NCI-H460 (cell line): ENCODE measurements at places on chromosomes 2 and 18.

DNA sequence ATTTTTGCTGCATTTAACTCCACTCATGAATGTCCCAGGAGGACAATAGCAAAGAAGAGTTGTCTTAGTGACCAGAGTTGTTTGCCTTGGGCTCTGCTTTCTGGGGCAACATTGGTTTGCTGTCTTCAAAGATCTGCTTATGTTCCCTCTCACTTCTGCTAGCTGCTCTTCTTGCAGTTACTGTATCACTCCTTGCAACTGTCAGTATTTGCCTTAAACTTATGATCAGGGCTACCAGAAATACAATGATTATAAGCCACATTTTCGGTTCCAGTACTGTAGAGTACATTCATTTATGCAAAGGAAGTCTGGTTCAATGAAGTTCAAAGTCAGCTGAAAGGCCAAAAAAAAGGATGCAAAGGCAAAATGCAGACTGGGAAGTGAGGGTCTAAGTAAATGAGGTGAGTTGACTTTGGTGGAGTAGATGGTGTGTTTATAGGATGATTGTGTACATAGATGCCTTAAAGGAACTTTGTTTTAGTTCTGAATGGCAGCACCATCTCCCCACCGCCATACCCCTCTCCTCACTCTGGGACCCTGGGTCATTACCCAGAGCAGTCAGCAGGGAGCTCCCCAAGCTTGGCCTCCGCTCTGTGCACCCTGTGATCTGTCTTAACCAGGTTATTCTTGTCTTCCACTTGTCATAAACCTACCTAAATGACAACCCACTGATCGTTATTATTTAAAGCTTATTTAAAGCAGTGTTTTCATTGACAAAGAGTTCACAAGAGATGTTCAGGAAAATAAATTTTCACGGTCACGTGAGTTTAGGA lies 236.0 kb downstream of the DOK6 start:
- DNase-seq = no peak

DNA sequence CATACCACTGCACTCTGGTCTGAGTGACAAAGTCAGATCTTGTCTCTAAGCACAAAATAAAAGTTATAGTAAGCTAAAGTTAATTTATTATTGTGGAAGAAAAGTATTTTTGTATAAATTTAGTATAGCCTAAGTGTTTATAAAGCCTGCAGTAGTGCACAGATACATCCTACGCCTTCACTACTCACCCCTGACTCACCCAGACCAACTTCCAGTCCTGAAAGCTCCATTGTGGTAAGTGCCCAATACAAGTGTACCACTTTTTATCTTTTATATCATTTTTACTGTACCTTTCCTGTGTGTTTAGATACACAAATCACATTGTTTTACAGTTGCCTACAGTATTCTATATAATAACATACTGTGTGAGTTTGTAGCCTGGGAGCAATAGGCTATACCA lies 57.5 kb downstream of the UBE2E3 start:
- DNase-seq = no peak

DNA sequence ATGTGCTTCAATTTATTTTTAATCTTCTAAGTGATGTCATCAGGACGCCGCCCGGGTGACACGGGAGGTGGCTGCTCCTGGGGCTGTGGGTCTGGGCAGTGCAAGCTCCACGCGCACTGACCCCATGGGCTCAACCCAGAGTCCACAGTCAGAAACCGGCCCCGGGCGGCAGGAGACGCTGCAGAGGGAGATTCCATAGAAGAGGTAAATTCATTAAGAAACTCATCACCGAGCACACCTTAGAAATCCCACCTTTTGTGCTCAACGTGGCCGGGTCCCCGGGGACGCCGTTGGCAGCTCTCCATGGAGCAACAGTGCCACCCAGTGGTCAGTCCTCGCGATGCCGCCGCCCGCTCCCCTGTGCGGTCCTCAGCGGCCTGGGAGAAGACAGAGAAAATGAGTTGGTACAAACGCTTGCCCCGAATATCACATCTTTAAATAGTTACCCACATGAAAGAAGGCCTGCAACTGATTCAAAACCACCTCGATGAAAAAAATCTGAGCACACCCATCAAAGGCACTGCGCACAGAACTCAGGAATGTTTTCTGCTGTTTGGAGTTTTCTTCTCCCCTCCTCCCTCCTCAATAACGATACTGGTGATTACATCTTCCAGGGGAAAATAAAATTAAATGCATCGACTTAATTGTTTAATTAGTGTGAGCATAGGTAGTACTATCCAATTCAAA lies 92.6 kb downstream of the CMPK2 start:
- peak; percentile 23 for DNase-seq

GRCh38 chr2:53545604-53546003 lies 222.0 kb upstream of the CHAC2 start:
- DNase-seq = no peak

- DNase-seq = no peak
Measured at GRCh38 chr2:71630454-71631328, 177.3 kb downstream of the DYSF start.

- no peak for DNase-seq
Measured at GRCh38 chr2:100921685-100922161, 80.4 kb upstream of the RPL31 start.

DNA sequence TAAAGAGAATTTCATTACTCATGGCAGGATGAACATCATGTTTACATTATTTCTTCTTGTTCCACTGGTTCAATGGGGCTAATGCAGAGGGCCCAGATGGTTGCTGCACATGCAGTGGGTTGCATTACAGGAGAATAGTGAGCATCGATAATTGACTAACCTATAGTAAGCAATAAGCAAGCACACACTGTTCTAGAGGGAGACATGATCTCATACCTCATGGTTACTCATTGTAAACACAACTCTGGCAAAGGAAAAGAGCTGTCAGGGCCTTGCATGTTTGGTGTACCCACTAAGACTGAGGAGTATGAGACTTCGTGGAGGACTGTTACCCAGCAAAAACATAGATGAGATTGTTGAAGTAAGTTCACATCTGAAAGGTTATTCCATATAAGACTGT lies 885.6 kb upstream of the VRK2 start:
- no peak for DNase-seq

DNA sequence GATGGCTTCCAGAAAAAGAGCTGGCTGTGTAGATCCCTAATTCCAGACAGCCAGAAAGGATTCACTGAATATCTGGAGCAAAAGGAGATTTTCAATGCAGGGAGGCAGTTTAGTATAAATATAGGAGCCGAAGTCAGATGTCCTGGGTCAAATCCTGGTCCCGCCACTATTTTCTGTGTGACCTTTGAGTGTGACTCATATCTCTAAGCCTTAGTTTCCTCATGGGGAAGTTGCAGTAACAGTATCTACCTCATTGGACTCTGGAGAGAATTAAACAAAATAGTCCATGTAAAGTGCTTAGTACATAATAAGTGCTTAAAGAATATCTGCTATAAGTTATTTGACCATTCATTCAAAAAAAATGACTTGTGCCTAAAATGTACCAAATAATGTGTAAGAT lies 52.1 kb upstream of the ITGA6 start:
- no peak for DNase-seq
